Activated CD8-positive, alpha-beta memory T cell treated with anti-CD3 and anti-CD28 coated beads for 1 hour (primary cell): ENCODE measurements at places on chromosomes 5 and 9.

- no peak for DNase-seq
Observed at GRCh38 chr5:39905356-39905755, 480.6 kb upstream of the DAB2 start.

- no peak for DNase-seq
Observed at GRCh38 chr9:106479679-106480078, 383.3 kb upstream of the ZNF462 start.

GRCh38 chr5:40080191-40080590, 599.5 kb upstream of the PTGER4 start:
- no peak for DNase-seq

GRCh38 chr9:134590240-134591081, 51.1 kb upstream of the COL5A1 start:
- no peak for DNase-seq

DNA sequence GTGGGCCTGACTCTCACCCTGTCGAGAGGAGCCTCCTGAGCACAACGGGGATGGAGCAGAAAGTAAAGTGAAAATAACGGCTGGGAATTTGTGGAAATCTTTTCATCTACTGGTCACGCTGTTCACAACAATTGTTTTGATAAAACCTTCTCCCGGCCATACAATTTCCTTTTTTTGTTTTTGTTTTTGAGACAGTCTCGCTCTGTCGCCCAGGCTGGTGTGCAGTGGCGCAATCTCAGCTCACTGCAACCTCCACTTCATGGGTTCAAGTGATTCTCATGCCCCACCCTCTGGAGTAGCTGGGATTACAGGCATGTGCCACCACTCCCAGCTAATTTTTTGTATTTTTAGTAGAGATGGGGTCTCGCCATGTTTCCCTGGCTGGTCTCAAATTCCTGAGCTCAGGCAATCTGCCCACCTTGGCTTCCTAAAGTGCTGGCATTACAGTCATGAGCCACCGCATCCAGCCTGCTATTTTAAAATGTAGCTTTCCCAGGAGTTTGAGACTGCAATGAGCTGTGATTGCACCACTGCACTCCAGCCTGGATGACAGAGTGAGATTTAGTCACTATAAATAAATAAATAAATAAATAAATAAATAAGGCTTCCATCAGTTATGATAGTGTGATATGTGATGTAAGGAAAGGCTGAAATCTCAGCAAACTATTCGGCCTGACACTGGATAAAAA, 73.5 kb upstream of the PTGER4 start:
- no peak for DNase-seq

DNA sequence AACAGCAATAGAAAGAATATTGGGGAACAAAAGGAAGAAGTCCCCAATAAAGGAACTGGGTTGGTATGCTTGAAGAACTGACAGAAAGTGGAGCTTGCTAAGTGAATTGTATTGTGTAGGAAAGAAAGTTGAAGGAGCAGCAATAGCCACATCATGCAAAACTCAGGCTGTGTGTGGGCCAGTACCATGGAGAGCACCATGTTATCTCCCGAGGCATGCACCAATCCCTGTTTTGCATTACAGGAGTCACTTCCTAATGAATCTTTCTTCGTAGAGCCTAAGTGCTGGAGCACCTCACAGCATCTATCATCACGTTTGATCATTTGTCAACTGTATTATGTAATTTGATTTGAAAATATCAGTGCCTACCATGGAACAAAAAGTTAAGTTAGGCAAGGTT, 137.7 kb upstream of the NMUR2 start:
- no peak for DNase-seq

DNA sequence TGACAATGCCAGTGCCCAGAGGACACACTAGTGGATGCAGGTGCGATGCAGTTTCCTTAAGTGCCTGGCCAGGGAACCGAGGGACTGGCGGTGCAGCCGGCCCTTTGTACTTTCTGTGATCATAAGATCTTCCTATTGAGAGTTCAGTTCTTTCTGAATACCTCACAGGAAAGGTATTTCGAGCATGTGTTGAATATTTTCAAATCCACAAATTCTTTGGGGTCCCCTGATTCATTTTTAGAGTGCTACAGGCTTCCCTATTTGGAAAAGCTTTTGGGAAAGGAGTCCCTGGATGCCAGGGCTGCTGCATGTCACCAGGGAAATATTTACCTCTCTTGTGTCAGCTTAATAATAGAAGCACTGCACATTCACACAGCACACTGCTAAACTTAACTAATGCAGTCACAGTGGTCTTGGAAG, 281.5 kb downstream of the GADD45G start:
- DNase-seq: no peak

GRCh38 chr5:169637085-169637548, at the start of gene DOCK2:
Gene DOCK2, plus strand, starts transcription at chr5:169637275. Its CDS starts 52 bp downstream, at chr5:169637327.
- no peak for DNase-seq

- no peak for DNase-seq
Observed at GRCh38 chr9:101414839-101415238, 16.2 kb downstream of the ZNF189 start.

- no peak for DNase-seq
Observed at GRCh38 chr5:53331463-53331862, 149.0 kb upstream of the FST start.

DNA sequence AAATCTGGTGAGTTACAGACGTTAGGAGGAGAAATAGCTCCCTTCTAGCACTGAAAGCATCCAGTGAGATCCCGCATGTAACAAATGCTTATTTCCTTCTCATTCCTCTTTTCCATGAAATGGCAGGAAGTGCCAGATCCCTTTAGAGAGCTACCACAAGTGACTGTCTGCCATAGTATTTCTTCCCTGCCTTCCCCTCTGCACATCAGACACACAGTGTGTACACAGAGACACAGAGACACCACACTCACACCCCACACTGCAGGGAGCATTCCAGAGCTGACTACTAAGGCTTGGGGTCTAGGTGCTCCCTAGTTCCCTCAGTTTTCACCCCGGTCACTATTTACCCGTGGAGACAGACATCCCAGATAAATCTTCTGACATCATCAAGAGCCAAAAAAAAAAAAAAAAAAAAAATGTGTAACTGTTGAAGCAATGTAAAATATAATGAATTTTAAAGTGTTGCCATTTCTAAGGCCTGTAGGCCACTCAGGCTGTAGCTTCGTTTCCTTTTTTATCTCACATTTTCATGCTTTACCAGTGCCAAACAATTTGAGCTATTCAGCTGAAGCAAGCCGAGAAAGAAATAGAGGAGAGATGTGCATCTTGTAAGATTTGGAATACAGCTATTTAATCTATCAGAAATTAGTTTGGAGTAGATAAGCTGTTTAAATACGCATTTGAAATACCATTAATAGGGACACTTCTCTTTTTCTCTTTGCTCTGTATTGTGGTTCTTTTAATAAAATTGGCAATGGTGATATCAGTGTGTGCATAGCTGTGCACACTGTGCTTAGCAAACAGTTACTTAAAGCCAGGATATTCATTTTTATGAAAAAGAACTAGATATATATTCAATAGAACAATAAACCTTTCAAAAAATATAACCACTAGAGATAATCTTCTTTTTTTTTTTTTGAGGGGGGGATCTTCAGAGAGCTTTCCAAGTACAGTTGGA, 405.5 kb downstream of the PDE4D start:
- no peak for DNase-seq
